ENCODE measurements at places on chromosomes 12 and 14.

DNA sequence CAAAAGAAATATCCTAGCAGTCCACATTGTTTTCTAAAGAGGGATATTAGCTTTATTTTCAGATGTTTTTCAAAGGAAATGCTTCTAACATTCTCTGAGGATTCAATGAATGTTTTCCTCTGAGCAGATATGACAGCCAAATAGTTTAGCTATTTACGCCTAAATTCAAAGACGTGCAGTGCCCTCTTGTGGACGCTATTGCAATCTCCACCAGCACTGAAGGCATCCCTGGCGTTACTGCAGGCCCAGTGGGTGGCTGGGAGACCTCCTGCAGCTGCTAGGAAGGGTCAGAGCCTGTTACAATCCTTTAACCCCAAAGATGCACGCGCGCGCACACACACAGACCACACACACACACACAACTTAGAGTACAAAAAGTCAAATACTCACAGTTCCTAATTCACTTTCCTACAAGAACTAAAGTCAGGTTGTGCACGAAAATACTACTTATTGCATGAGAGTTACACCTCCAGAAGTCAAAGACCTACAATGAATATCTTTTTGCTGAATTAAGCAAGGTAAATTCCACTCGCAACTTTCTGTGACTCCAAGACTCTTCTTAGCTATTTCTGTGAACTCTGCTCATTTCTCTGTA is 589.3 kb upstream of the TMEM132C start:
- DNase-seq, result peak; percentile 84

- DNase-seq, result peak; percentile 65
Observed at GRCh38 chr12:1217191-1217949, 226.3 kb downstream of the ERC1 start.

- DNase-seq, result peak; percentile 16
Observed at GRCh38 chr14:69554500-69554899, 20.2 kb downstream of the CCDC177 start.

- no peak for DNase-seq
Observed at GRCh38 chr12:111412007-111412829, 6.5 kb downstream of the SH2B3 start.

- no peak for DNase-seq
Observed at GRCh38 chr14:24712909-24713308, 78.9 kb upstream of the GZMB start.

GRCh38 chr12:108211157-108211556 is 82.1 kb downstream of the WSCD2 start:
- DNase-seq, result no peak

DNA sequence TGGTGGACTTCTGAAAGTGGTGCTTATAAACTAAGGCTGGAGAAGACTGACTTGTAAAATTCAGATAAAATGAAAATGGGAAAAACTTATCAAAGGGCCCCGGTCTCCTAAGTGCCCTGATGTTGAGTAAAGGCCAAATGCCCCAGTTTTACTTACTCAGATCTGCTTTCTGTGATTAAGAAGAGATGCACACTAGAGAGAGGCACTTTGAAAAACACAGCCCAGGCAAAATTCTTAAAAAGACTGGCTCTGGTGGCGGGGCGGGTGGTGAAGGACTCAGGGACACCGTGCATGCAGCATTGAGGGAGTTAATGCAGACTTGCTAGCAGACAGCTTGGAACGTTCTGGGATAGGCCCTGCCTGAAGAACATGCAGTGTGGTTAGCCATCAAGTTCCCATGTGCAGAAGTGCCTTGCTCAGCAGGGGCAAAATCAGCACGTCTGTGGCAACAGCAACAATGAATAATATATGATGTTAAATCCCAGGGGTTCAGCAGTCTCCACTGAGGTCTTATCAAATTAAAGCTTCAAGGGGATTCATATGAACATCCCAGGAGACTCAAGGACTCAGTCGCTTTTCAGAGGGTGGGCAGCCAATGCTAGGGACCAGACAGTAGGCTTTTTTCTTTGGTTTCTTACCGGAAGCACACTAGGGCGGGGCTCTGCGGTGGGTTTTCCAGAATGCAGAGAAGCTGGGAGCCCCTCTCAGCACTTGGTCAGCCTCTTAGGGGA is 105.0 kb downstream of the DAD1 start:
- DNase-seq, result peak; percentile 63

DNA sequence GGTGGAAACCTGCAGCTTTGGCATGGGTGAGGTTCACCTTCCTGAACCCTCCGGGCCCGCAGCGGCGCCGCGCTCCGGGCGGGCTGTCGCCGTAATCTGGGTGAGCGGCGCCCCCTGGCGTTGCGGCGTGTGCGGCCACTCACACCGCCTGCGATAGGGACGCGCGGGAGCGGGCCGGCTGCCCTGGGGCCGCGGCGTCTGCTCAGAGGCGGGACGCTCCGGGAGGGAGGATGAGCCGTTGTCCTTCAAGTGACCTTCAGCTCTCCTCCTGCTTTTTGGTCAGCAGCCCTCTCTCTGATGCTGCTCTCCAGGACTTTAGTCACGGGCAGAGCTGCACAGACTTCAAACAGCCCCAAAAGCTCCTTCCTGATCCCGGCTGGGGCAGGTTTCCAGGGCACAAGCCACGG is 211.7 kb upstream of the FKBP4 start:
- DNase-seq, result peak; percentile 43

- DNase-seq, result no peak
Observed at GRCh38 chr12:102501773-102502172, 21.4 kb upstream of the IGF1 start.

DNA sequence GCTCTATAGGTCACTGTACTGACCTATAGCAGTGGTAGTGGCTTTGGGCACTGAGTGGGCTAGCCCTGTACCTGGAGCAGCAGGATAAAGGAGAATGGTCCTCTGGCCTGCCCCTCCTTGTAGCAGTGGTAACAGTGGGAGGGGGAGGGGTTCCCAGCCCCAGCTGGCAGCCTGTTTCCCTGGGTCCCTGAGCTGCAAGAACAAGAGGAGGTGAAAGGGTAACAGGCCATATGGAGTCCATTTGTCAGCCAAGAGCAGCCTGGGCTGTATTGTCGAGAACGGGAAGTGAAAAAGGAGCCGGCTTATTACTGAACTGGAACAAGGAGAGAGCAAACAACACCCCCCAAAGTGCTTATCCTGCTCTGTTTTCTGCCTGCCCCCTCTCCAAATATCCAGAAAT is 73.8 kb upstream of the SRSF5 start:
- DNase-seq, result no peak

GRCh38 chr12:123133701-123134100 is 17.2 kb downstream of the PITPNM2 start:
- DNase-seq, result no peak

Data from fibroblast of upper back skin (primary cell).